CD8-positive, alpha-beta T cell (primary cell): ENCODE measurements at places on chromosomes 5 and 9.
A peak's percentile ranks its signal among the peaks of the same experiment; 100 is the strongest.

DNA sequence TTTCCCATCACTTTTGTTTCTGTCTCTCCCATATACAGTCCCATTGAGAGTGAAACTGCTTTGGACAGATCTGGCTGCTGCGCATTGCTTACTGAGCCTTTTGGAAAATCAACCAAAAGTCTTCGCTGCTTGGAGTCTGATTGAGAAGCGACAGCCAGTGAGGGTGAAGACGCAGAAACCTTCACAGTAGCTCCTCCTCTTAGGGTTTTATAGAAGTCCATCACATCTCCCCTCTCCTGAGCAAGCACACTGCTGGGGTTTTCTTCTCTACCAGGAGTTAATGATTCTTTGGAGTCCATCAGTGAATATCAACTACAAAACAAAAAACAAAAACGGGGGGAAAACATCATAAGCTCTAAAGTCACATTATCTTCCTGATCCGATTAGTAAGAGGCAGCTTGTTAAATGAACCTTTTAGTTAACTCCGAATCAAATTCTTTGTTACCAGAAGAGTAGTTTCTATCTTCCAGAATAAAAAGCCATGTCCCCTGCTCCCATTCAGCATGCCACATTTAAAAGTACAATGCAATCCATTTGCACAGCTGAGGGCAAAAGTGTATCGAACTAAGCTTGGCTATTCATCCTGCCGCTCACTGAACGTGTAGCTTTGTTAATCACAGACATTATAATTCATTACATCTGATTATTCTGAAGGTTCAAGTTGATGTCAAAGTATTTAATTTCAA lies 2.8 kb downstream of the NR3C1 start:
- no peak for DNase-seq

- no peak for DNase-seq
These were observed 1007.0 kb downstream of the NR2F1-AS1 start for GRCh38 chr5:92574023-92574422.

DNA sequence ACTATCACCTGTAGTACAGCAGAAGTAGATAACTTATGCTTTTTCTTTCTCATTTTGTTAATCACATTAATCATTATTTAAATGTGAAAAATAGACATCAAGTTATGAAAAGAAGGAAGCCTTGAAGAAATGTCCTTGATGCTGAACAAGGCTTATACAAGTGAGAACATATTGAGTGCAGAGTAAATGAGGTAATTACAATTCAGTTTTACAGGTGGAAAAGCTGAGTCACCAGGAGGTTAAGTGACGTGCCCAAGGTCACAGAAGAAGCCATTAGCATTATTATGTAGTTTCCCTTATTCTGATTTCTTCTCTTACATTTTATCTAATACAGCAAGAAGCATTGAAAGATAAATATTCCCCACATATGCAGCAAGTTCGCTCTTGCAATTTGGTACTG lies 998.5 kb upstream of the CDH6 start:
- no peak for DNase-seq

GRCh38 chr5:73486119-73486899 lies 11.9 kb upstream of the BTF3 start:
- no peak for DNase-seq

DNA sequence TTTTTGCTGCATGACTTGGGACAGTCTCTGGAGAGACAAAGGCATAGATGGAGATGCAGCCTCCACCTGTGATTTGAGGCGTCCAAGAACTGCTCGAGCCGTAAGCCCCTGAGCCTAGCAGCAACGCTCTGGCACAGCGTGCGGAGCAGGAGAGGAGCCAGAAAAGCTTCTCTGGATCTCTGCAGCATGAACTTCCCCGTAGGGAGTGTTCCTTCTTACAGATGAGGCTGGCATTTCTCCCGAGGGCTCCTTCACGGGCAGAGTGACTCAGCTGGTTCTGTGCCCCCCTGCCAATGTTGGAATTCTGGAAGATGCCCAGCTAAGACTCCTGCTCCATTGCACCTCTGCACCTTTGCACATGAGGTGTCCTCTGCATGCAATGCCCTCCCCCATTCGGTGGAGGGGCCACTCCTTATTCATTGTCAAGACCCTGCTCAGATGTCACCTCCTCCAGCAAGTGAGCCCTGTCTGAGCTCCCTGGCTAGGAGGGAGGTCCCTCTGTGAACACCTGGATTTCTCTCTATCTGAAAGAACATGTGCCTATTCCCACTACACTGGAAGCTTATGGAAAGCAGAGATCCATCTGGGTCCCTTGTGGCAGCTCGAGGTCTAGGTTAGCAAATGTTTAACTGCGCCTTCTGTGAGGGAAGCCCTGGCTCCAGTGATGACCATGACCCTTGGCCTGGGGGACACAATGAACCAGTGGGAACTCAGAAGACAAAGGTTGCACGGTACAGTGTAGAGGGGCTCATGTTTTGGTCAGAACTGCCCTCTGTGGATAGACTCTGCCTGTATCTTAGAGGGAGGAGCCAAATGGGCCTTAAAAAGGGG lies 39.6 kb downstream of the SH3PXD2B start:
- no peak for DNase-seq

- DNase-seq: no peak
These were observed 146.8 kb downstream of the PAPPA start for GRCh38 chr9:116300360-116300870.

DNA sequence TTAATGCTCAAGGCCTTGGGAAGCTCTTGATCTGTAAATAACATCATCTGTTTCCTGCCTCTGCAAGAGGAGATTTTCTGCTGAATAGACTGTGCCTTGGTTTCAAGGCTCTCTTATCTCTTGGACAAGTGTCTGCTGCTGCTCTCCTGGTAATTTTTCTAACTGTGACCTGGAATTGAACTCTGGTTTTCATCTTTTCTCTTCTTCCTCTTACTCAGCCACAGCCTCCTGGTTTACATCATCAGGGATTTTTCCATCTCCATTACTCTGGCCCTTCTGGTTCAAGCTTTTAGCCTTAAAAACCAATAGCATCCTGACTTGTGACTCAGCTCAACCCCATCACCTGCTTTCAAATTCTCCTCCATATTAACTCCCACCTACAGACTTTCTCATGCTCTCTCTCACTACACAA lies 49.6 kb upstream of the ITGA1 start:
- DNase-seq: no peak

- no peak for DNase-seq
These were observed 589 bp downstream of the RIC1 start for GRCh38 chr9:5629312-5630080.

DNA sequence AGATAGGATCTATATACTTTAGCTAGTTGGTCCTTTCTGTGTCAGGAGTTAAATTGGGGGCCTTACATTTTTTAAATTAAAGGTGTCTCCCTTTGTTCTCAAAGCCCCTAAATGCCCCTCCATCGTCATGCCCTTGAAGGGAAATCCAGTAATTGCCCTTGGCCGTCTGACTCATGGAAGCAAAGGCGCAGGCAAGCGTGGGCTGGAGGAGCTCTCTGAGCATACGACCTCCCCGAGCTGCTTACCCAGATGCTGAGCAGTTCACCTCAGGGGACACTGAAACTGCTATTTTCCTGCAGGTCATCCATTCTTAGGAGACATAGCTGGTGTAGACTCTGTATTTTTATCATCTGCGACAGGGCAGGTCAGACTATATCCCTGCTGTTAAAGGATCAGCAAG lies 23.0 kb downstream of the PCSK1 start:
- no peak for DNase-seq

DNA sequence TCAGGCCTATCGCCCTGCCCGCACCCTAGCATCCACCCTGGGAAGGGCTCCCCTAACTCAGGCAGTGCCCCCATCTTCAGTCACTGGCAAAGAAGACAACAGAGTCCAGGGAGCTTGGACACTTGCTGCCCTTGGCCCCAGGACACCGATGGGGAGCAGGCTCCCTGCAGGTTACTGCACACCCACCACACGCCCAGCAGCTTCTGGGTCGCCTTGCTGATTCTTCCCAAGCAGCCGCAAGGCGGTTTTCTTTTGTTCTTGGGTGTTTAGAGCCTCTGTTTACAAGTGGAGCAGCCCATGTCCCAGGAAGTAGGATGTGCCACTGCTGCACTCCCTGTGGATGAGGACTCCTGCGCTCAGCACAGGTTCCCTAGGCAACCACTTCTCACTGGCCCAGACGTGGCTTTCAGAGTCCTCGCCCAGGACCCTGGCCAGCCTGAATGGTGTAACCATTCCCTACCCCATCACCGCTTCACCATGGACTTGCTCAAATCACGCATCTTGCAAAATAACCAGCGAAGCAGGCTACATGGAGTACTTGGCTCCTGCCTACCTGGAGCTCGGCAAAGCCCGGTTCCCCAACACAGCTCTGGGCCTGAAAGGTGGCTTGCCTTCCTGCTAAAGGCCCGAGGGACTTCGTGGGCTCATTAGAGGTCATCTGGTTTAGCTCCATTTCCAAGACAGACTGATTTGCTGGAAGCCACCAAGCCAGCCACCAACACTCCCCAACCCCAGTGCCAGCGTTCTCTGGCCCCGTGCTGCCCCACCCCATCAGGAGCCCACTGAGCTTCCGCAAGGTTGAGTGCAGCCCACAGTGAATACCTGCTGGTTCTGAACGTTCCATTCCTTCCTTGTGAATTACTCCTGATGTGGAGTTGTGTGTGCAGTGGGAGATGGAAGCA lies 60.0 kb downstream of the PSMB7 start:
- no peak for DNase-seq

- no peak for DNase-seq
These were observed 366.9 kb downstream of the DMRTA1 start for GRCh38 chr9:22813529-22813928.

- no peak for DNase-seq
These were observed 100.8 kb upstream of the TBCA start for GRCh38 chr5:77876862-77877502.

DNA sequence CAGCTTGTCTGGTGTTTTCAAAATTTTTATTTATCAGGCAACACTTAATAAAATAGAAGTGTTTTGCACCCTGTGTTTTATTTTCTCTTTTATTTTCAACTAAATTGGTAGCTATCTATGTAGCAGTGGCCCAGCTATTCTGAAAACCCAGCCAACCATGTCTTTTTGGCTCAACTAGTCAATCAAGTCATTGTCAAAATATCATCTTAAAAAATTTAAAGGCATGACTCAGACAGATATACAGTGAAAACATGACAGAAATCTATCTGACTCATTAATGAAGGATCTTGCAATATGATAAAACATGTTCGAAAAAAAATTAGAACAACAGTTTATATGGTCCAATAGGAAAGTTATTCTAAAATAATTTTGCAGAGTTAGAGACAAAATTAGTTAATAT lies 75.1 kb downstream of the HSD17B4 start:
- no peak for DNase-seq

GRCh38 chr5:79236362-79236969 lies 535 bp downstream of the JMY start:
- DNase-seq: peak; percentile 32

DNA sequence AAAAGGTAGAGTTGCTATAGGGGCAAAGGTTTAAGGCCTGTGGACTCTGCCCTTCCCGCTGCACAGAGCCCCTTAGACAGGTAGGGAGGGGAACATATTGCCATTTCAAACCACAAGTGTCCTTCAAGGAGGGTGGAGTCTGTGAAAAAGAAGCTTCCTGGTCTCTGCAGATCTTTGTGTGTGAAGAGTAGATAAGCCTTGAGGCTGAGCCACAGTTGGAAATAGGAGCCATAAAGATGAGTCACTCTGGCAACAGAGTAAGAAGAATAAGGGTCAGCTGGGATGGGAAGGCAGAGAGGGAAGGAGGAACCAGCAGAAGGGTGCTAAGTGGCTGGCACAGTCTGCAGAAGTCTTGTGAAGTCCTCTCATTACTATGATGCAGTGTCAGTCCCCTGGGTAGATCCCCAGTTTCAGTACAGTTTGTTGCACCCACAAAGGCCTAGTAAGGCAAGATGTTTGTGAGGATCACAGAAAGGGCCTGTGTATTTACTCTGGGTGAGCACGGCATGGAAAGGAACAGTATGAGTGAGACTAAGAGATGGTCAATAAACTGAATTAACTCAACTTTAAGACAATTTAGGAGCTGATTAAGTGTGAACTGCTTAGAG lies 18.1 kb downstream of the GRXCR2 start:
- no peak for DNase-seq

DNA sequence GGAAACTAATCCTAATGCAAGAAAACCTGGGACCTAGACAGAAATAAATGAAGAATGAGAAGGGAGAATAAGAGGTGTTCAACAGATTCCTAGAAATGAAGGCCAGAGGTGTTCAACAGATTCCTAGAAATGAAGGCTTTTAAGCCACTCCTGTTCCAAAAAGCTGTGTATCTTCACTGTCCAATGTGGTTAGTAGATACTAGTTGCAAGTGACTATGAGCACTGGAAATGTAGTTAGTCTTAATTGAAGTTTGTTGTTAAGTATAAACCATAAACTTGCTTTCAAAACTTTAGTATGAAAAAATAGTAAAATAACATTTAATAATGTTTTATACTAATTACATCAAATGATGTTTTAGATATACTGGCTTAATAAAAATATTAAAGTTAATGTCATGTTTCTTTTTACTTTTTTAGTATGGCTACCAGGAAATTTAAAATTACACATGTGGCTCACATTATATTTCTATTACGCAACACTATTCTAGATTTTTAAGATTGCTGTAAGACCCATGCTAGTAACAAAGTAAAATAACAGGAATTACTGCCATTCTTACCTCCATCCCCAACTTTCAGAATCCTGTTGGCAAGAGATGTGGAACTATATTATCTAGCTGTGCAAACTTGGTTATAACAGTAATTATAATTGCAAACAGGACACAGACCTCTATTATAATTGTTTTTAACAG lies 57.5 kb downstream of the RICTOR start:
- DNase-seq: no peak

- no peak for DNase-seq
These were observed 36.3 kb upstream of the PTPRD start for GRCh38 chr9:10649076-10649475.

GRCh38 chr9:93301911-93302541 lies 118.1 kb downstream of the WNK2 start:
- DNase-seq: peak; percentile 45

DNA sequence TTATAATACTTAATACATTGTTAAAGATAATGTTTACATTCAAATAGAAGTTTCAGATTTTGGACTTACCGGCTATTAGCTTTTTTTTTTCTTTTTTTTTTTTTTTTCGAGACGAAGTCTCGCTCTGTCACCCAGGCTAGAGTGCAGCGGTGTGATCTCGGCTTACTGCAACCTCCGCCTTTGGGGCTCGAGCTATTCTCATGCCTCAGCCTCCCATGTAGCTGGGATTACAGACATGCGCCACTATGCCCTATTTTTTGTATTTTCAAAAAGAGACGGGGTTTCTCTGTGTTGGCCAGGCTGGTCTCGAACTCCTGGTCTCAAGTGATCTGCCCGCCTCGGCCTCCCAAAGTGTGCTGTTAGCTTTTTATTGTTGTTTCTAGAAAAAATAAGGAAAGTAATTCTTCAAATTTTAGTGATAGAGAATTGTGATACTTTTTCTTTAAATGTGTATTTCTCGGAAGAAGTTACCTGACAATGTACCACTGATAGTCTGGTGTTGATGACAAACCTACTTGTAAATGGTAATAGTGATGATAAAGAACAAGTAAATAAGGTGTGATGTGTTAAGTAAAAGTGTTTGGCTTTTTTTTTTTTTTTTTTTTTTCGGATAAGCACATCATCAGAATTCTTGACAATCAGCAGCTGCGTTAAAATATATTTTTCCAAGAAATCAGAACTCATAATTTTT lies 2.7 kb downstream of the CDC42SE2 start:
- peak; percentile 61 for DNase-seq
